ENCODE measurements at places on chromosomes 13 and 19.

DNA sequence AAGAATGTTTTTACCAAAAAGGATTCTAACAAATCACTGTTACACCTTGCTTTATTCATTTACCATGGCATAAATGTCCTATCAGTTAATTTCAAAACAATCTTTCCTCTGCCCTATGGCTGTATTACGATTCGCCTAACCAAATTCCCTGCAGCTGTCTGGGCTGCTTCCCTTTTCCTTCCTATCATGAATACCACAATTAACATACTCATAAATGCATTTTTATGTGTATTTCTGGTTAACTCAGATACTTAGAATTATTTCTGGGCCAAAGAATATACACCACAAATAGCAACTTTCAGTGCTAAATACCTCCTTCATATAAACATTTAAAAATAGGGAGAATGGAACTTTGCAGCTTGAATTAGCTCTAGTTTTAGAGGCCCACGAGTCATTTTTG is 30.4 kb downstream of the ANKRD10 start:
- DNase-seq, result no peak

GRCh38 chr13:22497991-22498780 is 682.6 kb upstream of the SGCG start:
- DNase-seq, result no peak

GRCh38 chr19:55389386-55390317 is 3.9 kb downstream of the RPL28 start:
- DNase-seq, result no peak

- peak; percentile 14 for DNase-seq
Measured at GRCh38 chr19:53908106-53908934, 758 bp upstream of the CACNG7 start.

DNA sequence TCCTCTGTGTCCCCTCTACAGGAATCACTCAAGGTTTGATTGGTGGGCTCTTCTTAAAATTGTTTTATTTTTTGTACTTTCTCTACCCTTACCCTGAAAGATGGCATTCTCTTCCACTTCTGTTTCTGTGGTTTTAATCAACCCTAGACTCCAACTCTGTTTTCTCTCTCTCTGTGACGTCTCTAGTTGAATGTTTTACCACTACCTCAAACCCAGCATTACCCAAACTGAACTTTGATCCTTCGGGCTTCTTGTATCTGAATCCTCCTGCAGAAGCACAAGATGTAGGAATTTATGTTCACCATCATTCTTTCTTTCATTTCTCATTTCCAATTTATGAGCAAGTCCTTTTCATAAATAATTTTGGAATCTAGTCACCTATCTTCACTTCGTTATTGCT is 39.9 kb downstream of the PCCA start:
- DNase-seq, result no peak

DNA sequence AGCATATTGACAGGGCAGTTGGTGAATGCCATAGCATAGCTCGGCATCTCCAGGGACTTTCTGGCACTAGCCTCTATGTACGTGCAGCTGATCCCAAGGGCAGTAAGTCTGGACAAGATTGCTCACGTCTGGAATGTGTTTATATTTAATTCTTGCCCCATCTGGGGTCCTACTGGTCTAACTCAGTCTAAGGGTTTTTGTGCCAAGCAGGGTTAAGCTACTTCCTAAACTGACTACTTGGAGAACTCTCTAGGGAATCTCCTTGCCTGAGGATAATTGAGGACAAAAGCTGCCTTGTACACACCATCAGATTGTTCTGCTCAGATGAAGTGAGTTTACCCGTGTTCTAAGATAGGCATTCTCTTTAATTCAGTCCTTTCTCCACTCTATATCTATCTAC is 358.1 kb downstream of the MYO16 start:
- no peak for DNase-seq

DNA sequence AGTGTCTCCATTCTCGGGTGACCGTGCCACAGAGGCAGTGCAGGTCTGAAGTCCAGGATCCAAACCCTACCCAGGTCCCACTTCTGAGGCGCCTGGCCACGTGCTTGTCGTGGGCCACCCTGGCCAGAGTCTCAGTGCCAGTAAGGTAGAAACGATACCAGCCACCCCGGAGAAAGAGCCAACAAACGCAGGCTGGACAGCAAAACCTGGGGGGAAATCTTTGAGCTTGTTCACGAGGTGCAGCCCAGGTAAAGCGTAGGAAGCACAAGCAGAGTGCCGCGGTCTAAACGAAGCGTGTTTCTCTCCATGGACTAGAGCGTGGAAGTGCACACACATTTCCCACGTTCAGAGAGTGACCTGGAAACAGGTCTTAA is 95.6 kb downstream of the ATP11A start:
- DNase-seq, result no peak

DNA sequence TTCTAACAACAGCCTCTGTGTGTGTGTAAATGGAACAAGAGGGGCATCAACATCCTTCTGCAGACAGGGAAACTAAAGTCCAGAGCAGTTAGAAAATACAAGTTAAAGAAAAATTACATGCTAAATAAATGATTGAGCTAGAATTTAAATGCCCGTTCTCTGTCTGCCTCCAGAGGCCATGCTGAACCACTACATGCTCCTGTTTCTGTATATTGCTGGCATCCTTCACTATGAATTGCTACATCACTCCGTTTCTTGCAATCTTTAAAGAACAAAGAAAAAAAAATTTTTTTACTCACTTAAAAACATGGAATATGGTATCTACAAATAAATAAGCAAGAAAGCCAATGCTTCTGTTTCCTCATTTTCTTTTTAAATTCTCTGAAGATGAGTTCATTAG is 47.9 kb downstream of the DCT start:
- no peak for DNase-seq

- DNase-seq, result no peak
Measured at GRCh38 chr19:54521022-54521859, 18.6 kb downstream of the LAIR2 start.

DNA sequence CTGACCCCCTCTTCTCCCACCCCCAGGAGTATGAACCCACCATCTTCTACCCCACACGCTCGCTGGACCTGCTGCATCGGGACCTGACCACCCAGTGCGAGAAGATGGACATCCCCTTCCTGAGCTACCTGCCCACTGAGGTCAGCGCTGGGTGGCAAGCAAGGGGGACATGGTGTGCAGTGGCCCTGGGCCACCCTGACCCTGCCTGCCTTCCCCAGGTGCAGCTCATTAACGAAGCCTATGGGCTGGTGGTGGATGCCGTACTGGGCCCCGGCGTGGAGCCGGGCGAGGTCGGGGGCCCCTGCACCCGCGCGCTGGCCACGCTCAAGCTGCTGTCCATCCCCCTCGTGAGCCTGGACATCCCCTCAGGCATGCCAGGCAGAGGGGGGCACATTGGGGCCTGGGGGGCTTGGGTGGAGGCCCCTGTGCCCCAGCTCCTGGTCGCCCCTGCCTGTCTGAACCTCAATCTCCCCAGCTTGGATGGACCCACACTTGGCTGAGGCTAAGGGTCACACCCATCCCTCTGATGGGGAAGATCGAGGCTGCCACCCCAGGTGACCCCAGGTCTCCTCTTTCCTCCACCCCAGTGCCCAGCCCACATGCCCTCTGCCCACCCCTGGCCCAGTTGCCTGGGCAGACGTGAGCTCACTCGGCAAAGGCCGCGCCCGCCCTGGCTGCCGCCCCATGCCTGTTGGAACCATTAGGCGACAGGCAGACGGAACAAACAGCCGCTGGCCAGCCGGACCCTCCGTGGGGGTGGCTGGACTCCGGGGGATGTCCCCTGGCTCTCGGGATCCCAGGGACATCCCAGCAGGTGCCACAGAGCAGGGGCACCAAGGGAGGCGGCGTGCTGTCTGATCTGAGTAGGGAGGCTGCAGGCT is 2.5 kb upstream of the CILP2 start:
- no peak for DNase-seq

DNA sequence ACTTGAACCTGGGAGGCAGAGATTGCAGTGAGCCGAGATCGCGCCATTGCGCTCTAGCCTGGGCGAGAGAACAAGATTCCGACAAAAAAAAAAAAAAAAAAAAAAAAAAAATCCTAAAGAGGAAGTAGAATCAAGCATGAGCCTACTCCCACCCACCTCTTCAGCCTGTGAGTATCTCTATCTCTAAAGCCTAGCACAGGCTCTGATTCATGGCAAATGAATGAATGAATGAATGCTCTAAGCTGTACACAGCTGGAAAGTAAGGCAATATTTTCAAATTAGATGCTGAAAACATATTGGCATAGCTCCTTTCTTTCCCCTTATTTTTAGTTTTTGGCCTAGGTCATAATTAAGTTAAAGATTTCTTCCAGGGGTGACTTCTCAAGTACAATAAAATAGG is 35.7 kb upstream of the FAM216B start:
- DNase-seq, result no peak

DNA sequence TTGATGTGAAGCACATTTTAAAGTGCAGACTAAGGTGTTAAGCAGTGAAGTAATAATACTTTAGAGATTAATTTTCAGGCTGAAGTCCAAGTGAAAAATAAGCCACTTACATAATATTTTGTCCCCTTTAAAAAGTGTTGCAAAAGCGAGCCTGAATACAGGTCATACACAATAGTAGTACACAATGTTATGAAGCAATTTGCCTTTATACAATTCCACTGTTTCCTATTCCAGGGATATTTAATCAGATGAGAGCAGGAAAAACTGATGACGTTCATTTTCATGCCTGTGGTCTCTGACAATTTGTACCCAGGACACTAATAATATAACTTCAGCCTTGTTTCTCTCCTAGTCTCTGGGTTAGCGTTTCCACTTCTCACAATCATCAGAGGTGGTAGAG is 916.7 kb downstream of the PCDH9 start:
- no peak for DNase-seq

DNA sequence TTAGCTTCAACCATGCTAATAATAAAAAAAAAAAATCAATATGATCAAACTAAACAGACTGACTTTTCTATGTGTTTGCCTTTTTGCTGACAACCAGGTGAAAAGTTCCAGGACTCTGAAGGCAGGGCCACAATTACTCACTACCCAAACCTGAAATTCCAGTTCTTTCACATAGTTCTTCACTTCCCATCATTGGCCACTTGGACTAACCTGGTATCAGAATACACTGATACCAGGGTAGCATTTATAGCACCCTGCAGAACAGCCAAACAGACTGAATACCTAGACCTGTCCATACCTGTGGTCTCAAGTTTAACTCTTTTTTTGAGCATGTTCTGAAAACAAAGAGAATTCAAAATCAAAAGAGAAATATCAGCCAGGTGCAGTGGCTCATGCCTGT is 25.1 kb downstream of the ELF1 start:
- DNase-seq, result no peak

DNA sequence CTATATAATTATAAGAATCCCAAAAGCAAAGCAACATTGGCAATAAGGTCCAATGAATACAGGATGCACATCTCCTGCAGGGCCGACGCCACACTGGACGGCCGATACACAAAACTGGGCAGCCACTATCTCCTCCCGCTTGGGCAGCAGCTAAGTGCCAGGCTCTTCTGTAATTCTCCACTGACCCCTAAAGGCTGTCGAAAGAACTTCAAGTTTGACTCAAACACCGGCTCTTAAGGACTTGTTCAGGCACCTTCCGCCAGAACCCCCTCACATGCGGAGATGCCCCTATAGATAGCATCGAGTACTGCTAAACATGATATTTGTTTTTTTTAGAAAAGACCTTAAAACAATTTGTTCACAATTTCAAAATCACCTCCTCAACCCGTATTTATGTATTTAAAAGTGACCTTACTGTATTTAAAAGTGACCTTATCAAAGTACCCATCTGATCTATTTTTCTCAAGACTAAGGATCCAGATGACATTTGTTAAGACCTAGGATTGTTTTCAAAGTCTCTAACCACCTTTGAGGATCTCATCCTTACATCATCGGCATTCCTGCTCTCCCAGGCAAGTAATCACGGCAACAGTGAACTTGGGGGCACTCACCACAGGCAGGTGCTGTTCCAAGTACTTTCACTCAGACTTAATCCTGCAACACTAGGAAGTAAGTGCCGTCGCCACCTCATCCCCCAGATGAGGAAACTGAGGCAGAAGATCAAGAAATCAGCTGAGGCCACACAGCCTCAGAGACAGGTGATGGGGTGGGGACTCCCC is 77.8 kb downstream of the TUBGCP3 start:
- DNase-seq, result no peak

- no peak for DNase-seq
Measured at GRCh38 chr19:970695-971094, 13.4 kb upstream of the WDR18 start.

GRCh38 chr13:110412132-110412914 is 105.2 kb downstream of the COL4A2 start:
- DNase-seq, result peak; percentile 32

GRCh38 chr19:47226426-47227351 is 4.3 kb downstream of the BBC3 start:
- DNase-seq, result peak; percentile 54

DNA sequence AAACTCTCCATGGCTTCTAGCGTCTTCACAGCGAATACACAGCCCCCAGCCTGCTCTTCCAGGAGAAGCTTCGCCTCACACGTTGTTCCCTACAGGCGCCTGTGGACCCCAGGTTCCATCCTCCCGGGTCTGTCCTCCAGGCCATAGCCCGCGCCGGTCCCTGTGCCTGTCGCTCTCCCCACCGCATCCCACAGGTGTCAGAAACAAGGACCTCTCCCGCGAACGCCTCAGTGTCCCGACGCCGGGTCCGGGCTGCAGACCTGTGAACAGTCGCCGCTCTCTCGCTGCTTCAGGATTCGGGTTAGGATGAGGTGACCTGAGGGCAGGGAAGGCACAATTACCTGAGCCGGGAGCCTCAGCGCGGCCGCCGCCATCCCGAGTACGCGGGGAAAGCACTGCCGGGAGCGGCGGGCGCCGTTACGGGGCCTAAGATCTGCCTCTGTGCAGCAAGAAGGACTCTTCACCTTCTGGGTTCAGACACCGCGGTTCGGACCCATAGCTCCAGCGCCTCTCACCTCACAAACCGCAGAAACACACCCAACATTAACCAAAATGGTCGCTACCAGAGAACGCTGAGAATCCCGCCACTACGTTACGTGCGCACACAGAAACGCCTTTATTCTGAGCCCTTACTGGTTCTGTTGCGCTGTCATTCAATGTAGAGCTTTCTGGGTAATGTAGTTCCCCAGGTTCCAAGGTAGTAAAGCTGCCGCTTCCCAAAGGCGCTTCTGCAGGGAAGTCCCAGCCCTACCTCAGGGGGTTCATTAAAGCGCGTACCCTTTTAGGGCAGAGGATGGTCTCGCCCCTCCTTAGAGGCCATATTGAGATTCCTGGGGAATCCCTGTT is at the start of gene ZNF418:
ZNF418 (minus strand) TSS at position 583 of the 846 bp plus-strand sequence. CDS start 1,580 bp downstream, outside the sequence.
- peak; percentile 56 for DNase-seq

- DNase-seq, result no peak
Measured at GRCh38 chr13:42068886-42069285, 20.4 kb downstream of the DGKH start.

All from CD4-positive, alpha-beta T cell treated with Interleukin-2 at 100 ng/mL for 4 hours (primary cell).